ENCODE measurements at places on chromosomes 7 and 10. TPM values are rescaled to one million over a fixed set of nuclear protein-coding genes. Genes with fewer than 3 reads are reported as not detected.

DNA sequence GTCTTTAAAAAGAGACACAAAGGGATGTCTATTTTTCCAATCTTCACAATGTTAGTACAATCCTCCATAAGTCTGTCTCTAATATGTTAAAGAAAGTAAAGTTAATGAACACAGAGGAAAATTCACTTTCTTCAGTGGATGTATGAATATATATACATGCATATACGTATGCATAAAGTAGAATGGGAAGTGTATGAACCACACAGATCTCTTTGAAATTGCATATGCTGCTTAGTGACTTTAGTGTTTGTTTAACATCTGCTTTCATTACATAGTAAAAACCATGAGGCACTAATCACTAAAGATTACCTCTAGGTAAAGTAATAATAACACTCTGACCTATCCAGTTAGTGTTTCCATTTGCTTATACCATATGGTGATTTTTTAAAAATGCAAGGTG lies 451.2 kb downstream of the SEMA3D start:
- DNase-seq, result no peak

- no peak for DNase-seq
Measured at GRCh38 chr10:127548022-127548421, 1.1 kb upstream of the NPS start.

Gene NPY4R
- total RNA-seq, result not detected

Gene CFAP58
- total RNA-seq, result 0.26 TPM
